ENCODE measurements at places on chromosomes 4 and X.

DNA sequence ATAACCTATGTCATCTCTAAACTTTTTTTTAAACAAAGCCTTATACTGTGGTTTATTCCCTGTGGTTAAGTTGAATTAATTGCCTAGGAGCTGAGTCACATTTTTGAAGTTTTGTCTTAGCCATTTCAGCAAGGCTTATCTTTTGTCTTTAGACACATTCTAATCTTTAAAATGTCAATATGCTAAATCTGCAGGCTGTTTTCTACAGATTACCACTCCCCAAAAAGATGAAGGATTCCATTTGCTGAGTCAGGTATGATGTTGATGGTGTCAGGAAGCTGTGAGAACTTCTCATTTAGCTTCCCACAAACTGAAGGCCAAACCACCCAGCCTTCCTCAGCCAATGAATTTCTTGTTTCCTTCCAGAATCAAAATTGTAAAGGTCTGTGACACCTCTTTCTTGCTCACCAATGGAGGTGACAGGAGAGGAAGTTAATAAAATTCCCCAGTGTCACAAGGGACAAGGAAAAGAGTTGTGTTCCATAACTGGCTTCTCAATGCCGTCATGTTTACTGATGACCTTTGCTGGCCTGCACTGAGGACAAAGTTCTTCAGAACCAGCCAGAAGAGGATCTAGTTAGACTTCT is 3.7 kb upstream of the CXCL6 start:
- no peak for DNase-seq

- no peak for DNase-seq
Measured at GRCh38 chrX:20330545-20330944, 63.8 kb upstream of the RPS6KA3 start.

DNA sequence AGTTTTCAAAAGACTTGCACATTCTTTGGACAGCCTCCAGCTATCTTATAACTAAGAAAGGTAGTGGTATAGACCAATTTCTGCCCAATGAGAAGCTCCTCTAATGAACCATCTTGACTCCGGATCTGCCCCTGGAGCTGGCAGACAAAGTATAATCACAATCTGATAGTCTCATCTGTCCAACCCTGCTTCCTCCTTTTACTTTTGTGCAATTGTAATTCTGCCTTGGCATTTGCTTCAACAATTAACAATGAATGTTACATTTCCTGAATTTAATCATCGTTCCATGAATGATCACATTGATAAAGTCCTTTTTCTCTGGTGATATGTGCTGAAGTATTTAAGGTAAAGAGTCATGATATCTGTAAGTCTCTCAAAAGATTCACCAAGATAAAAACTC is 27.8 kb downstream of the FRYL start:
- DNase-seq = no peak

- no peak for DNase-seq
Measured at GRCh38 chr4:70531981-70532380, 13.6 kb downstream of the AMTN start.

DNA sequence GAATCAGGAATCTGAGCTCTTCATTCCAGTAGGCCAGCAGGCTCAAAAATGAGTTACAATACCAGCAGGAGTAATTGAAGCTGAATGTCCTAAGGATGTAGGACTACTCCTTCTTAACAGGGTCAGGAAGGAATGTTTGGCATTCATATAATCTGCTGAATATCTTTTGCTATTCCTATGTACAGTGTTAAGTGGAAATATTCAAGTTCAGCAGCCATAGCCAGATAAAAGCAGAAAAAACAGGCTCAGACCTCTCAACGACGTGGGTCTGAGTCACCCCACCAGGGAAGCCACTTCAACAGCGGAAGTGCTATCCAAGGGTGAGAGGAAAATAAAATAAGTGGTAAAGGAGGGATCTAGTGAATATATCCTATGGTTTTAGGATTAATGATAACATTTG is 577.0 kb downstream of the SPOCK3 start:
- no peak for DNase-seq

All from effector CD8-positive, alpha-beta T cell (primary cell).